ENCODE measurements at places on chromosomes 1 and 21. TPM values are rescaled to one million over a fixed set of nuclear protein-coding genes. Genes with fewer than 3 reads are reported as not detected.

Gene FALEC
- 0.94 TPM for total RNA-seq

DNA sequence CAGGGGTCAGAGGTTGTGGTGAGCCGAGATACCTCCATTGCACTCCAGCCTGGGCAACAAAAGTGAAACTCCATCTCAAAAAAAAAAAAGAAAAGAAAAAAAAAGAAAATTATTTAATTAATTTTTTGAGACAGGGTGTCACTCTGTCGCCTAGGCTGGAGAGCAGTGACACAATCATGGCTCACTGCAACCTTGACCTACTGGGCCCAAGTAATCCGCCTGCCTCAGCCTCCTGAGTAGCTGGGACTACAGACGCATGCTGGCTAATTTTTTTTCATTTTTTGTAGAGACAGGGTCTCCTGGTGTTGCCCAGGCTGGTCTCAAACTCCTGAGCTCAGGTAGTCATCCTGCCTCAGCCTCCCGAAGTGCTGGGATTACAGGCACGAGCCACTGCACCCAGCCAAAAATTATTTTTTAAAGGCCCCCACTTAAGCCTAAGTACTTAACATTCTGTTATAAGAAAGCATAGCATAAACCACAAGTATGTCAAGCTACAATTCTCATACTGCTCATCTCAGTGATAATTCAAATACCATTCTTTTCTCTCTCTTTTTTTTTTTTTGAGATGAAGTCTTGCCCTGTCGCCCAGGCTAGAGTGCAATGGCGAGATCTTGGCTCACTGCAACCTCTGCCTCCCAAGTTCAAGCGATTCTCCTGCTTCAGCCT lies 19.9 kb downstream of the NUCKS1 start:
- no peak for DNase-seq

GRCh38 chr1:218447010-218447689 lies 102.0 kb downstream of the TGFB2 start:
- no peak for DNase-seq

DNA sequence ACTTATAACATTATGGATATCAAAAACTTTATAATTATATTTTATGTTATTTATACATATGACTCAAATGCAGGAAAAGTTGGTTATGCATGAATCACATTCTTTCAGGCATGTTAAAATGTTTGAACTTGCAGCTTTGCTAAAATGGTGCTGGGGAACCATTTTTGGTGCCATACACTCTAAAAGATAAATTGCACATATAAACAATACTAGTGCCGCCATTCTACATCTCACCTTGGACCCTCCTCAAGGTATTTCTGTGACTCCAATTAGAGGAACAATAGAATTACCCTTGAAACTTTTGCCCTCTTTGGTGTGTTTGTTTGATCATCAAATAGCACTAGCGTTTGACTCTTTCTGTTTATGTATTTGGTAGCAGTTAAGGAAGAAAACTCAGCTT lies 997 bp downstream of the PRKACB start:
- DNase-seq, result no peak

GRCh38 chr1:66323958-66324625 lies 209.9 kb upstream of the SGIP1 start:
- no peak for DNase-seq

GRCh38 chr1:22518379-22518778 lies 44.9 kb upstream of the EPHA8 start:
- DNase-seq, result no peak

DNA sequence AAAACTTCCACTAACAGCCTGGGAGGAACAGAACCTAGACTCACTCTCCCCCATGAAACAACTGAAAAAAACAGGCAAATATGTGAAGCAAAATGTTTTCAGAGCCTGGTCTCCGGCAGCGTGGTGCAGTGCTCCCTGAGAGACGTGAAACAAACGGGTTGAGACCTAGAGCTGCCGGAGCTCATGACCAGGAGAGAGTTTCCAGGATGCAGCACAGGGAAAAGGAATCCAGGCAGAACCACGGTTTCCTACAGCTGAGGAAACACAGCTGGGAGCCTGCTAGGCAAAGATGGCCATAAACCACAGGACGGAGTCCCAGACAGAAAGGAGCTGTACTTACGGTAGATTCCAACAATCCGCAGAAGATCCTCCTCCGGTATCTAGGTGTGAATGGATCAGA lies 20.2 kb upstream of the SLC19A1 start:
- no peak for DNase-seq
